ENCODE measurements at places on chromosomes 16 and 17.

DNA sequence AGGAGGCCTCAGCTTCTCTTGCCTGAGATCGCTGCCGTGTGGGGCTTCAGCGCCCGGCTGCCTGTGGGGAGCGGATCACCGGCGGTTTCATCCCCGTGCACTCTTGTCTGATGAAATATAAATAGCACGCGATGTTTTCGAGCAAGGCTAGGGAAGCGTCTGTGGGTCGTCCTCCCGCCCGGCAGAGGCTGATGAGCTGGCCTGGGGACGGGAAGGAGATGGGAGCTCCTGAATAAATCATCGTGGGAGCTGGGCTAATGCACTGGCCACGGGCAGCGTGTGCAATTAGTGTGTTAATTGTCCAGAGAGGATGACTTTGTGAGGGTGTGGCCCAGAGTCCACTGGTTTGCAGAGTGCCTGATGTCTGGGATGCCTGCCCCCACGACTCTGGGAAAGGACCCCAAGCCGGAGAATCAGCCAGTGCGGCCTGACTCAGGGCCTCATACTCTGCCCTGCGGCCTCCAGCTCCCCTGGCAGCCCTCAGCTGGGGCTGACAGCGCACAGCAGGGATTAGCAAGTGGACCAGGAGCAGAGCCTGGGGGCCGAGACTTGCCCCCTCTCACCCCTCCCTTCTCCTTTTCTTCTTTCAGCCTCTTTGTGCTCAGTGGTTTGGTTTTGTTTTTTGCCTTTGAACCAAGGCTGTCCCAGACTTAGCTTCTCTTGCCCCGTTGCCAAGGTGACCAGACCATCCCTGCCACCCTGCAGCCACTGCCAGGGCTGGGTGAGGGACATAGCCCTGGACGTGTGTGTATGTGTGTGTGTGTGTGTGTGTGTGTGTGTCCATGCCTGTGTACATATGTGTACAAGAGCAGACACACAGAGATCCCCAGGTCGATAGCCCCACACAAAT is 21.4 kb downstream of the KCNJ12 start:
- no peak for DNase-seq

- DNase-seq, result no peak
Measured at GRCh38 chr17:742147-742793, 9.8 kb downstream of the GEMIN4 start.

GRCh38 chr17:76585033-76585648 is 519 bp downstream of the ST6GALNAC2 start:
- DNase-seq, result no peak

- DNase-seq, result no peak
Measured at GRCh38 chr17:8053600-8053999, 14.7 kb downstream of the ALOX15B start.

DNA sequence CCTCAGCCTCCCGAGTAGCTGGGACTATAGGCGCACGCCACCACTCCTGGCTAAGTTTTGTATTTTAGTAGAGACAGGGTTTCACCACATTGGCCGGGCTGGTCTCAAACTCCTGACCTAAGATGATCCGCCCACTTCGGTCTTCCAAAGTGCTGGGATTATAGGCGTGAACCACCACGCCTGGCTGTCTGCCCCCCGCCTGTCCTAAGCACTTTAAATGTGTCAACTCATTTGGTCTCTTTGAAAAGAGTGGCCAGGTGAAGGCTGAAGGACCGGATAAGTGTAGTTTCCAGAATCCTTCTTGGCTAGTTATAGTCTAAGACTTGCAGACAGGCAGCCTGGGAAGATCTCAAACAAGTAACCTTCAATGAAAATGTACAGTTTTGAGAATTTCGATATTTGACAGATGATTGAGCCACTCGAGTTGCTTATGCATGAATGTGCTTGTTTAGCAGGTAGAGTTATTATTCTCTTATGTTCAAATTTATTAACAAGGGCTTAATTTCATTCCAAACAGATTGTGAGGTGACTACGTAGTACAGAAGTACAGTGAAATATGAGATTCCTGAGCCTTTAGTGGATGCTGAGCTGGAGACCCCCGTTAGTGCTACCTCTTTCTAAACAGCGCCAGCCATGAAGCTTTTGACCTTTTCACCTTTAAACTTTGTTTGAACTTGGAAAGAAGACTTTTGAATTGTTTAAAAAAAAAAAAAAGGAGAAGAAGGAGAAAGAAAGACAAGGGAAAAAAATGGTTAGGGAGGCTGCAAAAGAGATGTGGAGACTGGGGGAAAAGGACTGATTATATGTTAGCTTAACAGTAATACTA is 164.4 kb upstream of the TBX2 start:
- no peak for DNase-seq

GRCh38 chr16:69225121-69225520 is 38.2 kb downstream of the SNTB2 start:
- DNase-seq, result no peak

GRCh38 chr16:57263541-57264351 is 18.7 kb downstream of the ARL2BP start:
- no peak for DNase-seq

DNA sequence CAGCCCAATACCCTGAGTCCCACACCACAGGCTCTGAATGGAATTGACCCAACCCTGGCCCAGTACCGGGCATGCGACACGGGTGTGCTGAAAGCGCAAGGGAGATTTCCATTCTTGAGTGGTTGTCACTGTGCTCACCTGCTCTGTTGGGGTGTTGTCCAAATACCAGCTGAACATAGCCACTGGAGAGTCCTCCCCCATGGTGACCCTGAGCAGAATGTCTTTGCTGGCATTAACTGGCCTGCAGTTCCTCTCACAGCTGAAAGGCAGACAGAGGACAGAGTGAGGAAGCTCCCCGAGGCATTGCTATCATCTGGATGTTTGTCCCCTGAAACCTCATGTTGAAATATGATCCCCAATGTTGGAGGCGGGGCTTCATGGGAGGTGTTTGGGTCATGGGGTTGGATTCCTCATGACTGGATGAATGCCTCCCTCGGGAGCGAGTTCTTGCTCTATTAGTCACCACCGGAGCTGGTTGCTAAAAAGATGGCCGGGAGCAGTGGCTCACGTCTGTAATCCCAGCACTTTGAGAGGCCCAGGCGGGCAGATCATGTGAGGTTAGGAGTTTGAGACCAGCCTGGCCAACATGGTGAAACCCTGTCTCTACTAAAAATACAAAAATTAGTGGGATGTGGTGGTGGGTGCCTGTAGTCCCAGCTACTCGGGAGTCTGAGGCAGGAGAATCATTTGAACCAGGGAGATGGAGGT is 57.3 kb upstream of the BCO1 start:
- DNase-seq, result no peak

GRCh38 chr17:11813871-11814270 is 183.4 kb downstream of the ZNF18 start:
- DNase-seq, result no peak

DNA sequence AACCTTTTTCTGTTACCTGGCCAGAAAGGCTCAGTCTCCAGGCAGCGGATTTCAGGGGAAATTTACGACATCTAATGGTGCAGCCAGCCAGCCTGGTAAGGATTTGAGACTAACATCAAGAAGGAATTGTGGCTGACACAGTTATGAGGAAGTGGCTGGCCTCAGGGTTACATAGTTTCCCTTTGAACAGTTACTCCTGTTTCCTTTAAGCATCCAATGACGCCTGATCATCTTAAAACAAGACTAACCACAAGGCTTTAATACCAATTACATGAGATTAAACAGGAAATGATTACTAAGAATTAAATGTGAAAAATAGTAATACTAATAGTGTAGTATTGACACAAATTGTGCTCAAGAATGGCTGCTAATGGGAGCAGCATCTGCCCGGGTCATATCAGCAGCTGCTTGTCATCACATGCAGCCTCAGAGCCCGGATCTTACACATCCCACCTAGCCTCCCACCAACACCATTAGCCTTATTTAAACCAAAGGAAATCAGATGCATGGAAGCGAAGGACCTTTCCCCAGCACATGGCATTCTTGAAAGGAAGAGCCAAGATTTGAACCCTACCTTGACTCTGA is 431.8 kb downstream of the PMP22 start:
- no peak for DNase-seq

GRCh38 chr16:89366561-89367537 is 123.5 kb downstream of the ANKRD11 start:
- DNase-seq, result no peak

DNA sequence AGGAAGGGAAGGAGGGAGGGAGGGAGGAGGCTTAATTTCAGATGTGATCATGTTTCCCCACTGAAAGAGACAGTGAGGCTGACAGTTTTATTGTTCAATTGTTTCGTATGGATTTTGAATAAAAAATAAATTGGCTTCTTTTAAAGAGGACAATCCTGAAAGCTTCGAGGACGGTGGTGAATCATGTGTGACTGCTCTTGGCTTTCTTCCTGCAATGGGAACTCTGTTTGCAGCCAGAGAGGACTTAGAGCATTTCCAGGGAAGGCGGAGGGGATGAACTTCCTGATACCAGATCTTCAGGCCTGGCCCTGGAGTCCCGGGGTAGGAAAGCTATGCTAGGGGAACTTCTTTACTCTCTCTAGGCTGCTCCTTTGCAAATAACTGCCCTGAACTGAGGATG is 72.8 kb upstream of the C16orf82 start:
- DNase-seq, result no peak

- DNase-seq, result no peak
Measured at GRCh38 chr17:57439651-57440050, 183.3 kb downstream of the MSI2 start.

- DNase-seq, result no peak
Measured at GRCh38 chr17:68790931-68791330, 164.3 kb downstream of the ABCA8 start.

DNA sequence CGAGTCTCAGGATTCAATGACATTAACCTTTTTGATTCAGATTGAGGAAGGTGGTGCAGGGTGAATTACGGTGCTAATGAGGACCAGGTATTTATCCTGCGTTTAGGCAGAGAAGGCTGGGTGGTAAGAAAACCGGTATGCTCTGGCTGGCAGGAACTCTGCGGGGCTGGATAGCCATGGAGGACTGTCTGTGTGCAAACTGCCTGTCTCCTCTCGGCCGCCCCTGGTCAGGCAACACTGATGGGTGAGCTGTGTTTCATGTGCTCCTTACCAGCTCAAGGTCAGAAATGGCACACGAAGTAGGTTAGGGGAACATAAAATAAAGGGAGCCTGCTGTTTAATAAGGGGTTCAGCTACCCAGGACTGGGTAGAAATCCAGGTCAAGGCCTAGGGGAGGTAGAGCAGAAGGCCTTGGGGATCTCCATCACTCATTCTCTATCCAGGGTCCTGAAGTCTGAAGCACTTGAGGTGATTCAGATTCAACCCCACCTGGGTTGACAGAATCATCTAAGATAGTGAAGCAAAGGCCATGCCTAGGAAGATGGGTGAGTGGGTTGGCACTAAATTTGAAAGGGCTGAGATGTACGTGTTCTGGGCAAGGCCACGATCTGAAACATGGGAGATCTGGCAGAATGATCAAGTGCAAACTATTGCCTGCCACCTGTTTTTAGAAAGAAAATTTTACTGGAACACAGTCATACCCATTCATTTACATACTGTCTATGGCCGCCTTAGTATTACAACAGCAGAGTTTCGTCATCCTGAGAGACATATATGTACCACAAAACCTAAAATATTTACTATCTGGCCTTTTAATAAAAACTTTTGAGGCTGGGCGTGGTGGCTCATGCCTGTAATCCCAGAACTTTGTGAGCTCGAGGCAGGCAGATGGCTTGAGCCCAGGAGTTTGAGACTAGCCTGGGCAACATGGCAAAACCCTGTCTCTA is 292.5 kb downstream of the XYLT1 start:
- no peak for DNase-seq

GRCh38 chr16:66904846-66905632 is 13.6 kb downstream of the CDH16 start:
- DNase-seq, result no peak

DNA sequence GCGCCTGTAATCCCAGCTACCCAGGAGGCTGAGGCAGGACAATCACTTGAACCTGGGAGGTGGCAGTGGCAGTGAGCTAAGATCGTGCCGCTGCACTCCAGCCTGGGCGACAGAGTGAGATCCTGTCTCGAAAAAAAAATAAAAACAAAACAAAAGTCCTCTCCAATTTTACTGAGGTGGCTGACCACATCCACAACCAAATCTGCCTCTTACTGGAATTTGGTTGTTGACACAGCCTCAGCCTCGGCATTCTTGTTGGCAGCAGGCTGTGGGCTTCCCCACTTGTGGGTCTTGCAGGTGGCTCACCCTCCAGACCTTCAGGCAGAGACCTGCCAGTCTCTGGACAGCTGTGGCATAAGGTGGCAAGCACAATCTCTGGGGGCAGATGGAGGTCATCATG is 15.6 kb downstream of the B4GALNT2 start:
- DNase-seq, result no peak

- DNase-seq, result no peak
Measured at GRCh38 chr17:10025976-10026901, 121.2 kb upstream of the RCVRN start.

DNA sequence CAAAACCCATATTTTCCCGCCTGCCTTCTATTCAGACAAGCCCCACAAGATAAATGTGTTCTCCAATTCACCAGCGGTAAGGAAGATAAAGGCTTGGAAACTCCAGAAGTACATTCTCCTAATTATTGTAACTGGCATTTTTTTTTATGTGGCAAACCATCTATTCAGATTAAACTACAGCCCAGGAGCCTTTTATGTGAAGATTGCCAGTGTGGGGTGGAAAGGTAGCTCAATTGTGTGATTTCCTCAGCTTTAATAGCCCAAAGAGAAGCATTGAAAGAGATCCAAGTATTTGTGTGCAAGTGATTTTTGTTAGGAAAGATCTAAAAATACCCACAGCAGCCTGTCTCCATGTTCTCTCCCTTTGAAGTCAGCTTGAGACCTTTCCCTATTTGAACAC is 451.4 kb upstream of the CCL2 start:
- DNase-seq, result no peak

DNA sequence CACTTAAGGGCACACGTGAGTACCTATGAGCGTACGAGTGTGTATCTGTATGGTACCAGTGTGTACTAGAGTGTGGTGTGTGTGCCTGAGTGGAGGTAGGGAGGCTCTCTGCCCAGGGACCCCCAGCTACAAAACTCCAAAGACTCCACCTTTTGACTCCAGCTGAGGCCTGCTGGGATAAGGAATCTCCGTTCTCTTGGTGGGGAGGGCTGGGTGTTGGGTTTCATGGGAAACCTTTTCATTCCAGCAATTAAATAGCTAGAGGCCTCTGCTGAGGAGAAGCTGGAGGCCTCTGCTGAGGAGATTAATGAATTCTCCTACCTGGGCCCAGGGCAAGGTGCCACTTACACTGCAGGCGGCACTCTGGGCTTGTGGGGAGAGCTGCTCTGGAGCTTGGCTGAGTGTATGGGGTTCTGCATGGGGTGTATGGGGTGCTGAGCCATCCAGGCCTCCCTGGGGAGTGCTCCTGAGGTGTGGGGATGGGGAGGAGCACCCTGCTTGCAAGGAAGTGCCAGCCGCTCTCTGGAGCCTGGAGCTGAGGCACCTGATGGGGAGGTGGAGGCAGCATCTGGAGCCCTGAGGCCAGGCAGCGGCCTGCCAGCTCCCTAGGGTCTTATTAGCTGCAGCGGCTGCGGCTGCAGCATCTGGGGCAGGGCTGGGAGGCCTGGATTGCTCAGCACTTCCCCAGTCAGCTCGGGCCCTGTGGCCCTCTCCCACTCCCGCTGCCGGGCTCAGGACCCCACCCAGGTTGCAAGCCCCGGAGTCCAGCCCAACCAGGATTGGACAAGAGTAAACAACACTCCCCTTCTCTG is 4.6 kb downstream of the ANKRD13B start:
- DNase-seq, result no peak

Data from stimulated activated naive CD4-positive, alpha-beta T cell treated with Interleukin-2 at 50 U/mL for 16 hours (primary cell).